ENCODE measurements at places on chromosomes 2 and 18. TPM values are rescaled to one million over a fixed set of nuclear protein-coding genes. Genes with fewer than 3 reads are reported as not detected.
A peak's percentile ranks its signal among the peaks of the same experiment; 100 is the strongest.

GRCh38 chr2:167293172-167293781, 405.0 kb downstream of the XIRP2 start:
- DNase-seq: peak; percentile 12

DNA sequence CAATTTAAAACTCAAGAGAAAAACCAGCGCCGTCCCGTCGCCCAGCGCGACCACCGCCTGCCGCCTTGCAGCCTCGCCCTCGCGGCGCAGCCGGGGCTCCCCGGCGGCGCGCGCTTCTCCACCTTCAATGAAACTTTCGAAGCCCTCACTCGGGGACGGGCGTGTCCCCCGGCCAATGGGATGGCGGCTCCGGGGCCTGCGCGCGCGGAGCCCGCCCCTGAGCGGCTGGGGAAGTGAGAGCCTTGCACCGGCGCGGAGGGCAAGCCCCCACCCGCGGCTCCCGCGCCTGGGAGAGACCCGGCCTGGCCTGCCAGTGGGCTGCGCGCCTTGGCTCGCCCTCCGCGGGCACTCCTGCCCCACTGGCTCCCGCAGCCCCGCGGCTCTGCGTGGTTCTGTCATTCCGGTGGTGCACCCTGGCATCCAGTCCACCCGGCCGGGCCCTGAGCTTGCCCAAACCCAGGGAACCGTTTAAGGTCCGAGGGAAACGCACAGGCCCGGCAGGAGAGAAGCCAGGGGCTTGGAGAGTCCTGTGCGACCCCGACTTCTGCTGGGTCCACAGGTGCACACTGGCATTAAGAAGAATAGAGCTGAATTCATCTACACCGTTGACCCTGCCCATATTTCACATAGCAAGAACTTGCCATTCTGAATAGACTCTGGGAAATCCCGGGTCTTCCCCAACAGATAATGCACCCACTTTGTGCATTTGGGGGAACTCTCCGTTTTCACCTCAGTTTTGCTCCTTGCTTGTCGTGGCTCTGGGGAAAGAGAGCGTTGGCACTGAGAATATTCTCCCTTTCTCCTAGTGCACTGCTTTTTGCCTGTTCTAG, at the start of gene PIEZO2:
Gene PIEZO2 (minus strand): TSS at position 129 of the 830 bp plus-strand sequence. CDS start 981 bp downstream, outside the sequence.
- peak; percentile 11 for DNase-seq

GRCh38 chr18:68447286-68447685, 267.6 kb downstream of the TMX3 start:
- no peak for DNase-seq

DNA sequence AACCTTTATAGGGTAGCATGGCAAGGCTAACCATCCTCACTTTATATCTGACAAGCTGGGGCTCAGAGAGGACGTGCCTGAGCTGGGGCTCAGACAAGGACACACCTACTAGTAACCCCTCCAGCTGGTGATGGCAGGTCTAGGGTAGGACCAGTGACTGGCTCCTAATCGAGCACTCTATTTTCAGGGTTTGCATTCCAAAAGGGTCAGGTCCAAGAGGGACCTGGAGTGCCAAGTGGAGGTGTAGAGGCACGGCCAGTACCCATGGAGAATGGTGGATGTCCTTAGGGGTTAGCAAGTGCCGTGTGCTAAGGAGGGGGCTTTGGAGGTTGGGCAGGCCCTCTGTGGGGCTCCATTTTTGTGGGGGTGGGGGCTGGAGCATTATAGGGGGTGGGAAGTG, 1.2 kb upstream of the DES start:
- no peak for DNase-seq

GRCh38 chr2:225002039-225002655, 40.1 kb downstream of the DOCK10 start:
- peak; percentile 88 for DNase-seq

DNA sequence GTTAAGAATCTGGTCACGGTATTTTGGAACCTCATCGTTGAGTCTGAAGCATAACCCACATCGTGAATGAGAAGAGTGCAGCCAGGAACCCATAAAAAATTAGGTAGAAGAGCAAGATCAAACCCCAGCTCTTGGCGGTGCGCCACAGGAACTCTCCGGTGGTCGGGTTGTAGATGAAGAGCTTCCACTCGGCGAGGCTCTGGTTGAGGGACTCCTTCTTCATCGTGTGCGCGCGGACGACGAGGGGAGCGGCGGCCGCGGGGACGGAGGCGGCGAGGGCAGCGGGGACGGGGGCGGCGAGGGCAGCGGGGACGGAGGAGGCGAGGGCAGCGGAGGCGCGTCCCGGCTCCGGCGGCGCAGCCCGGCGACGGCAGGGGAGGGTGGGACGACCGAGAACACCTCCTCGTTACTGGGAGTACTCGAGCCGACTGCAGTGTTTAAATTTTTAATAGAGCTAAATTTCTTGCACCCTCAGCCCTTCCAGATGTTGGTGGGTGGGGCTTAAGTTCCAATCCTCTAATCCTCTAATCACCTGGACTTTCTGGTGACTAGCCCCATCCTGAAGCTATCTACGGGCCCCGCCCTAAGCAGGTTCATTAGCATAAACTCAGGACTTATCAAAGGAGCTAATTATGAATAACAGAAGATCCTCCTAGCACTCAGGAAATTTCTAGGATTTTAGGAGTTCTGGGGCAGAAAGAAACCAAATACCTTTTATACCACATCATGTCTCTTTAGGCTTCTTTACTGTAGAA, 20.4 kb upstream of the PAPOLG start:
- DNase-seq: no peak

DNA sequence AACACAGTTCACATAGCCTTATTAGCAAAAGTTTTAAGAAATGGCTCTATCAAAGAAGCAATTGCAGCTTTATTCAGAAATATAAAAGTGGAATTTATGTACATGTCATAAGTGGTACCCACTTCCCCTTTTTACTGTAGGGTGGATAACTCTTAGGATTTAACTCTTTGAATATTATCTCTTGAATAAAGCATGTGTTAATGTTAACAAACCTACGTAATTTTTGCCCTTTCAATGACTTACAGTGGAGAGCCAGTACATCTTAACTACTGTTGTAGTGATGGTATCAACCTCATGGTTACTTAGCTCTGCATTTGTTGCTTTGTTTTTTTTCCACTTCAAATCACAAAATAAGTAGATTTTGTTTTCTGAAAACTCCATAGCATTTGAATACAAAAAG, 8.8 kb downstream of the NABP1 start:
- no peak for DNase-seq

GRCh38 chr2:26924731-26925099, 45.7 kb upstream of the MAPRE3 start:
- DNase-seq: no peak

- DNase-seq: peak; percentile 37
These were observed 3.6 kb downstream of the STARD7 start for GRCh38 chr2:96204836-96205624.

GRCh38 chr2:132884705-132885104, 214.7 kb upstream of the LYPD1 start:
- no peak for DNase-seq

GRCh38 chr2:193523662-193524061, 1328.9 kb upstream of the TMEFF2 start:
- DNase-seq: no peak

DNA sequence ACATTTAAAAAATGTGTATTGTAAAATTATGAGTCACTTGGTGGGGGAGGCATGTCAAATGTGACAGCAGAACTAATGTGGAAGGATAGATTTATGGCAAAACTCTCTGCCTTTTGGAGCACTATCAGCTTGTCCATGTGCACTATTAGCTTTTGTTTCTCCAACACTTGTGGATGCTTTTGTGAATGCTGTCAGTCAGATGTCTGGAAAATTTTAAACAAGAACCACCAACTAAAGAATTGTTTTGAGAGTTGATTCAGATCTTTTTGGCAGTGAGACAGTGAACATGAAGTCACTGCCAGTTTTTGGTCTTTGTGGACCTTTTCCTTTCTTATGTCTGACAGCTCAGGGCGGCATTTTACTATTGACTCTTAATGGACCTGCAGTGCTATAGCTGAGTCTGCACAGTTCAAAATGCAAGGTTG, 72.4 kb downstream of the KIAA1328 start:
- DNase-seq: peak; percentile 22

INPP5D gene
- 0.98 TPM for total RNA-seq

OBSL1 gene
- total RNA-seq: 90.4 TPM

NFE2L2 gene
- 121 TPM for total RNA-seq

CD207 gene
- not detected for total RNA-seq
